ENCODE measurements at places on chromosomes 5 and 9.

GRCh38 chr5:57163553-57164006 lies 10.3 kb upstream of the GPBP1 start:
- DNase-seq = no peak

DNA sequence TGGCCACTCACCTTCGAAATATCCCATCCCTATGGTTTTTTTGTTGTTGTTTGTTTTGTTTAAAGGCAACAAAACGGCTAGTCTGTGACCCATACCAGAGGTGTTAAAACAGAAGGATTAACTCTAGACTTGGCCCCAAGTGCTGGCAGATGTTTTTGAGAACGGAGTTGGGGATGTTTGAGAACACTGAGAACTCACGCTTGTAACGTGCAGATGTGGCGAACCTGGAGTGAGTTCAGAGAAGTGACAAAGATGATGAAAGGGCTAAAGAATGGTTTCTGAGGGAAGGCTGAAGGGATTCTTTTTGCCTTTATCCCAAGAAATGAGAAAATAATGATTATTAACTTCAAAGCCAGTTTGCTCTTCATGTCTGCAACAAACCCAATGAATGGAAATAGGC lies 286.5 kb downstream of the ZNF608 start:
- DNase-seq = no peak

DNA sequence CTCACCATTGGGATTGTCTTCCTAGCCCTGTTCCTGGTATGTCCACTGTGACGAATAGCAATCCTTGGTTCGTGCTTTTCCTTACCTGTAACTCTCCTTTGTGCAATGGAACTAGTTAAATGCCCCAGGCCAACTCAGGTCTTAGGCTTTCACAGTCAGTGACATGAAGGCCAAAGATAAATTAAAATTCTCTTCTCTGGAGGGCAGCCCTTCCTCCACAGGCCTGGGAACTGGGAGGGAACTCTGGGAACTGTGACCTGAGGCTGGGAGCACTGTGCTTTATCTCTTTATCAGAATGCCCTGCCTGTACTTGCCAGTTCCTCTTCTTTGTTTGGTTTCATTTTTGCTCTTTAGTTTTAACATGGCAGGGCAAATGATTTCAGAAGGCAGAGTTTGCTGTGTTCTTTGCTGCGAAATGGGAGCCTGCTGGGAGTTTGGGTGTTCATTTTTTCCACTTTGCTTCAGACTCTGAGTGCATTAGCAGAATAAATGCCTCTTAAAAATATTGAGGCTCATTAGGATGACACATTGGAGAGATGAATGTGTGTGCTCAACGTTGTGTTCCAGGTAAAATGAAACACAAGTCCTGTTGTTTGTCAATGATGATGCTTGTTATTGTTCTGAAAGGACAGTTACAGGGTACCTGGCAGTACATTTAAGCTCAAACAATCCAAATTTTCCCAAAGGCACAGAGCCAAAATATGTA lies 118.1 kb downstream of the NUDT12 start:
- no peak for DNase-seq

GRCh38 chr5:6190838-6191237 lies 187.5 kb downstream of the MED10 start:
- no peak for DNase-seq

DNA sequence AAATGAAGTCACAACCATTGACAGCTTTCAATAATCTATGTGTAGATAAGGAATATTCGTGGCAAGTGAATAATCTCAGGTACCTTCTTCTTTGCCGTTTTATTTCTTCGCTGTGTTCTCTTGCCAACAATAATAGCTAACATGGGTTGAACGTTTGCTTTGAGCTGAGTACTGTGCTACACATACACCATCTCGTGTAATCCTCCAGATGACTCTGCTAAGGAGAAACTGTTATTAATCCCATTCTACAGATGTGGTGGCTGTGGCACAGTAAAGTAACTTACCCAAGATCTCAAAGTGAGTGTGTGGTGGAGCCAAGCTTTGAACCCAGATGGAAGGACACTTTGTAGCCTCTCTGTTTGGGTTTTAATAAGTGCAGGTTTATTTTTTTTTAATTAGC lies 179.7 kb downstream of the C9orf152 start:
- DNase-seq = no peak

GRCh38 chr5:444226-444625 lies 1.2 kb downstream of the EXOC3 start:
- DNase-seq = no peak
